Stimulated activated CD8-positive, alpha-beta memory T cell treated with anti-CD3 and anti-CD28 coated beads, Interleukin-15, amount 100 ng/mL, for 24 hours (primary cell): ENCODE measurements at places on chromosomes 3 and 15.

DNA sequence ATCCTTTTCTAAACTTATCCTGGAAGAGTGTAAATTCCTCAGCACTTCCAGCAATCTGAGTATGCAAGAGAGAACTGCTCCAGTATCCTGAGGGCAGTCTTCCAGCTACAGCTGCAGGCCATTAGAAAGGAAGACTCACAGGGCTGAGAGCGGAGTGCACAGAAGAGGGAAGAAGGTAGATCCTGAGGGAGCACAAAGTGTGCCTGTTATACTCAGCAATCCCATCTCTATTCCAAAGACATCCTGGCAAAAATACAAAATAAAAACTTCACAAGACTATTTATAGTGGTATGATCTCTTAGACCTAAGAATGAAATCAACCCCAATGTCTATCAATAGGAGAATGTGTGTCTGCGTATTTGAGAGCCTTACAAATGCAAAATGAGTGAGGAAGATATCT lies 292.0 kb downstream of the ZIC1 start:
- no peak for DNase-seq

- no peak for DNase-seq
These were observed 238.7 kb upstream of the TMCO5A start for GRCh38 chr15:37695719-37696118.

DNA sequence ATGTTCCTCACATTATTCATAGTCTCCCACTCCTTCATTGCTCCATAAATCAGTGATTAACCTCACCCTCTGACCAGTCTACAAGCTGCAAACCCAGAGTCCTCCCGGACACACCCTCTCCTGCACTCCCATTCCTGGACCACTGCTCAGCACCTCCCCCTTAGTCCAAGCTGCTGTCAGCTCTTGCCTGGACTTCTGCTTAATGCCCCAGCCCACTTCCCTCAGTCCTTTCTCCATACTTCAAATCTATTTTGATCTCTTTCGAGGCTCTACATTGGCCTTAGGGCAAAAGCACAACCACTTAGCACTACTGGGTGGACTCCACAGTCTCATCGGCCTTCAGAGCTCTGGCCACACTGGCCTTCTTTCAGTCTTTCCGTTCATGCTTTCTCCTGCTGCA lies 79.4 kb upstream of the FAM98B start:
- no peak for DNase-seq

- no peak for DNase-seq
These were observed 161.2 kb downstream of the MINAR1 start for GRCh38 chr15:79593119-79593869.

DNA sequence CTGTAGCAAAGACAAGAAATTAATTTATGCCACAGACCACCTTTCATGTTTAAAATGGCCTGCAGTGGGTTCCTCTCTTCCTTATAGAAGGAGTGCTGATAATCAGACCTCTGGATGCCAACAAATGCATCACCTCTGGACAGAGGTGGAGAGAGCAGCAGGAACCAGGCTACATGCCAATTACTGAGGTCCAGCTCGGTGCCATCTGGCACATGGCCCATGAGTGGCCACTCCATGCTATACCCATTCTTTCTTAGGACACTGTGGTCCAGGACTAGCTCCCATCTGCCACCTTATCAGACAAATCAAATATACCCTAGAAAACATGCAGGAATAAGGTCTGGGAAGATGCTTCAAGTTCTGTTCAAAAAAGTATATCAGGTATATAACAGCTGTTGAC lies 60.7 kb downstream of the TBC1D2B start:
- no peak for DNase-seq

DNA sequence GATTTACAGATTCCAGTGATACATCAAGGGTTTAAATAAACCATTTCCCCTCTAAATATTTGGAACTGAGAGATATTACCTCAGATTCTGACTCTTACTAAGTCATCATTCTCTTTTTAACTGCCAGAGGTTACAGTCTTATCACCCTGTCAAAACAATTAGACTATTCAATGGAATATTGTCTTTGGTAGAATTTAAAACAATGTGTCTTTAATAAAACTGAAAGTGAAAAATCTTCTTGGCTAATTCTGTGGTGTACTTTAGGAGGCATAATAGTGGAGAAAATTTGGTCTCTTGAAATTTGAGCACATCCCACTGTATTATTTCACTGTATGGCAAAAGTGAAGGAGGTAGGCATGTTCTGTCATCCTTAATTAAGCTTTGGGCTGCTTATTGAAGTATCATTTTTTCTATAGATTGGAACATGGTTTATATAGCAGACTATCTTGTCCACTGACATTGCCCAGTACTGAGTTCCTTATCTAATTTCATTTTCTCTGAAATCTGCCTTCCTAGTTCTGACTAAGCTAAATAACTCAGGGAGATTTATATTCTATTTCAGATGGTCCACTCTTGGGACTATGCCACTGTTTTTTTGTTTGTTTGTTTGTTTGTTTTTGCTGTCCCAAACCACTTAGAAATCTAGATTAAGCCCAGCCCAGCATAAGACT lies 48.0 kb upstream of the UTS2B start:
- no peak for DNase-seq

DNA sequence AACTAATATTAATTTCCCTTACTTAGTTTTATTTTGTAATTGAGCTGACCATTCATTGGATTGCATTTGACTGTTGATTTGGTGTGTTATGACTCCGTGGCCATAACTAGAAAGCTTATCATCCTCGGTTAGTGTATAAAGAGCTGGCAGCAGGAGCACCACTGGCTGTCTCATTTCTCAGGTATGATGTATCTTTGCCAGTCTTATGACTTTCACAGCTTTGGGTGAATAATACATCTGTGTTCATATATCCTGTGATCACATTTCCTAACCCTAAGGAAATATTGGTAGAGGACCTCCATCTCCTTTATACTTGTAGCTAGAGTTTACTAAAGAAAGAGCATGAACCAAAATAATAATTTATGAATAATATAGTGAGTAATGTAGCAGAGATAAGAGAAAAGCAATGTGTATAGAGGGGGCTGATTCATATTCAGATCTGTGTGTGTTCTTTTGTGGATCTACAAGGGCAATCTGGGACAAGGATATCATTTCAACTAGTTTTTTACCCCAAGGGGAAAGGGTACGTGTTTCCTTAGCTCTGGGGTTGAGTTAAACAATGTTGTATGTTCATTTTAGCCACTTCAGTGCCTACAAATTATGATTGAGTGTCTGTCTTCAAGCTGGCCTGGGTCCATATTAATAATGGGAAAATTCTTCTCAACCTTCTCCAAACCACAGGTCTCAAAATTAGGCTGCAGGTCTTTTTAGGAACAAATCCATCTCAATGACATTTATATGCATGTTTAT lies 901.7 kb downstream of the NTRK3 start:
- DNase-seq, result no peak

- DNase-seq, result no peak
These were observed 1.7 kb upstream of the PLCB2 start for GRCh38 chr15:40309344-40309862.

DNA sequence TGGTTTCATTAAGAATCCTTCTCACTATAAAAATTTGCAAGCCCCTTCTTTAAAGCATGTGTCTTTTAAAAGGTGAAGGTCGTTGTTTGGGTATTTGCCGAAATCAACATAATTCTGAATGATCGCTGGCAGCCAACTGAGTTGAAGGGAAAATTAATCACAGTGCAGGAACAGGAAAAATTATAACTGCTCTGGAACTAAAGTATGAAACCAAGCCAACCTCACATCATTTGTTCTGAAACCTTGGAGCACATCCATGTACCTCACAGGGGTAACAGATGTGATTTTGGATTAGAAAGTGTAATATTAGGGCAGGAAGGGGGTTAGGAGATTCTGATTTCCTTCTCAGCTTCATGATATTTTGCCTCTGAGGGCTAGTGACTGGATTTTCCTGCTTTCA lies 52.2 kb upstream of the PTX3 start:
- no peak for DNase-seq

DNA sequence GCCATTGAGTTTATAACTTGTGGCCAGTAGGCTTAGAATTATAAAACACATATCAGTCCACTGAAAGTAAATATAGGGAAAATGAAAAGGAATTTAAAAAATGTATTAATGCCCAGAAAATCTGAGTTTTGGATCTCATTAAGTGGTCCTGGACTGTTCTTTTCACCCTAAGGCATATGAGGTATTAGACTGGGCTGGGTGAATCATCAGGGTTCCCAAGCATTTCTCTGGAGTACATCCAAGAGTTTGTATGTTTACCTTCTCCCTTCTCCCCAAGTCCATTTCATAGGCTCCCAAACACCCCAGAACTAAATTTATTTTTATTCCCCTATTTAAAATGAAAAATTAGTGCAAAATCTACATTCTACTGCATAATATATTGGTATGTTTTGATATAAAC lies 31.9 kb upstream of the SPTSSB start:
- DNase-seq, result no peak

DNA sequence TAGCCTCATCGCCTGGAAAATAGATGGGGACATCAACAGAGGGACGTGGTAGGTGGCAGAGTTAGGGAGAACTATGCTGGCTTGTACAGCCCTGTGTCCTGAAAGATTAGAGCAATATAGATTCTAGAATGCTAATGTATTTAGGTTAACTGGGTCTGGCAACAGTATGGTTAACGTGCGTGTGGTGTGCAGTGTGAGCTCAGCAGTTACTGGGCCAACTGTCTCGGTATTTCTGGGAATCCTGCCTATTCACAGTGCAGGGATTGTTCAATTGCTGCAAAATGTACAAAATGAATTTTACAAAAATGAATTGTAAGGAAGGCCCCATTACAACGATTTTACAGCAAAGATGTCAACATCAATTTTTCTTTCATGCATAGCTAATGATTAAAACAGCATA lies 20.6 kb downstream of the MEIS2 start:
- DNase-seq, result no peak

DNA sequence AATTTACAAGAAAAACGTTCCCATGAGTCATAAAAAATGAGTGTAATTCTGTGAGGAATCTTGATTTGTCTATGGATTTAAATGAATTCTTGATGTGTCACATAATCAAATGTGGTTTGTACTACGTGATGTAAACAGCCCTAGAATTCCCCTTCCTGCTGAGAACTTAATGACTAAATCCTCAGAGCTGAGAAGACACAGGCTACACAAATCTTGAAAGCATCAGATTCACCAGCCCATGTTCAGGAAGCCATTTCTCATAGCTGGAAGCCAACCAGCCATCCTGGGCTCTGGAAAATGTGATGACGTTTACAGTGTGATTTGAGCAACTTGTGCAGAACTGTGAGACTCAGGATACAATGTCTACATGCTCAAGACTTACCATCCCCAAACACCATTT lies 193.7 kb upstream of the MME start:
- no peak for DNase-seq

- no peak for DNase-seq
These were observed 75.9 kb downstream of the BOC start for GRCh38 chr3:113287111-113287802.

DNA sequence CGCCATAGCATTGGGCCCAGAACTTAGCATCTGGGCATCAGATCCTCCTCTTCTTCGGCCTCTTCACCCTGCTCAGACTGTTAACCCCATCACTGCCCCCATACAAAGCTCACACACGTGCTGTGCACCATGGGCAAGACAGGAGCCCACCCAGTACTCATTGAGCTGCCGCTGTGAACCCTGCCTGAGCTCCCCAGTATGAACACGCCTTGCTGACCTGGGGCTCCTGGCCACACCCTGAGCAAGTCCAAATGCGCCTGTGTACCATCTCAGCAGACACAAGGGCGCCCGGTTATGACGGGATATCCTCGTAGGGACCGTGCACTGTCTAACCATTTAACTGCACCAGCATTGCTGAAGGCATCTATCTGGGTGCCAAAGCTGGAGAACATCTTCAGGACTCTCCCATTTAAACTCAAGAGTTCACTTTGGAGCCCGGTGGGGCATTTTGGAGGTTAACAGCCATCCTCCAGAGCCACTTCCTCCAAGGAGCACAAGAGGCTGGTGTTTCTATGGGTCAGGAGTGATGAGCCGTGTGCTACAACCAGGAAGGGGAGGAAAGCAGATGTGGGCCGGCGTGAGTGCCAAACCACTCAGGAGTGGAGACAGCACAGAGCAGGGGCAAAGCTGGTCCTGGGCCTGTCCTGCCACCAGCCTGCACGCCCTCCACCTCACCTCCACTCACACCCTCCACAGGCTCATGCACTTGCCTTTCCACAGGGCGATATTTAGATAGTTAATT lies 12.1 kb downstream of the PRR23E start:
- DNase-seq, result no peak

DNA sequence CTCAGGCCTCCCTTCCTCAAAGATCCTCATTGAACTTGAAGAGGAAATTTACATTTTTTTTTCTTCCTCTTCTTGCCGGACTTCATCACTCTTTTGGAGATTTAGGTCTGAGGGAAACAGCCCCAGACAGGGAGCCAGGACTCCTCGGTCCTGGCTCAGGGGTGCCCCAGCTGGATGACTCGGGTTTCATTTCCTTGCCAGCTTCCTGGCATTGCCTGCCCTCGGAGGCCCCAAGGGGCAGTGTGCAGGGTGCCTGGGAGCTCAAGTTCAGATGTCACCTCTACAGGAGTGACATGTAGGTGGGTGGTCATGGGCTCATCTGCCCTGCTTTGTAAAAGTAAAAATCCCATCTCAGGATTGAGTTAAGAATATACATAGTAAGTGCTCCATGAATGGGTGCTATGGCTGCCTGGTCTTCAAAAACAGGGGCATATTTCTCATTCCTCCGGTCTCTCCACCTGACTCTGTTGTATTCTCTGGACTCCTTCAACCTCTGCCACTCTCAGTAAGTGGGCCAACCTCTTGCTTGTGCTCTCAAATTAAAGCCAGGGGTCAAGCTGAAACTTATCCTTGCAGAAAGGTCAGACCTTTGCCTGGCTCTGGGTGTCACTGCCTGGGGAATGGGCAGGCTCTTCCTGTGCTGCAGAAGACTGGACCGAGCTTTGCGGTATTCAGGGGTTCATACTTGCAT lies 51.8 kb downstream of the SMAD6 start:
- no peak for DNase-seq

DNA sequence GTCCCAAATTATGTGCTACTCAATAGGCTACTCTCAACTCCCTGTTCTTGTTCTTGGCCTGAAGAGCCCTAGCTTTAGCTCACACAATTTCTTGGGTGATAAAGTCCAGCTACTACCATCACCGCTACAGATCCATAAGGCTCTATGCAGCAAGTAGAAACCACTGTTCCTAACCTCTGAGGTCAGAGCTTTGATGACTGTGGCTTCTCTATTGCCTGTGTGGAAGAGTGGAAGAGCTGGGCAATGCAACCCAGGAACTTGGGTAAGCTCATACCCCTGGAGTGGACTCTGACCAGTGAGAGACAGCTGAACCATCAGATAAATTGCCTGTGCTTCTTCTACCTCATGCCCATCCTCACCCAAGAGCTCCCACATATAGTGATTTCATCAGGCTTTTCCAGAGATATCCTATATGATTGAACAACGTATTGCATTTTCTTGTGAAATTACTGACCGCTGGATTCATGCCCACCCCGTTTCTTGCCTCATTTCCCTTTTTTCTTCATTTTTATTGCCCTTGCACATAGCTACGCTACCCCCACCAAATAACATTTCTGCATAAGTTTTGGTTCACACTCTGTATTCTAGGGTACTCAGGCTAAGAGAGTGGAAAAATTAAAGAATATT lies 172.3 kb upstream of the MBNL1 start:
- DNase-seq, result no peak

GRCh38 chr15:42444415-42445063 lies 46.4 kb downstream of the ZNF106 start:
- DNase-seq, result no peak

GRCh38 chr3:14364580-14365292 lies 37.7 kb upstream of the SLC6A6 start:
- DNase-seq, result no peak

GRCh38 chr3:95613993-95614392 lies 1200.4 kb upstream of the EPHA6 start:
- DNase-seq, result no peak

- no peak for DNase-seq
These were observed 16.7 kb upstream of the PPP1R2 start for GRCh38 chr3:195559723-195560409.
